ENCODE measurements at places on chromosomes 7 and 10.

- DNase-seq, result no peak
These were observed 46.2 kb upstream of the ZEB1 start for GRCh38 chr10:31272841-31273240.

DNA sequence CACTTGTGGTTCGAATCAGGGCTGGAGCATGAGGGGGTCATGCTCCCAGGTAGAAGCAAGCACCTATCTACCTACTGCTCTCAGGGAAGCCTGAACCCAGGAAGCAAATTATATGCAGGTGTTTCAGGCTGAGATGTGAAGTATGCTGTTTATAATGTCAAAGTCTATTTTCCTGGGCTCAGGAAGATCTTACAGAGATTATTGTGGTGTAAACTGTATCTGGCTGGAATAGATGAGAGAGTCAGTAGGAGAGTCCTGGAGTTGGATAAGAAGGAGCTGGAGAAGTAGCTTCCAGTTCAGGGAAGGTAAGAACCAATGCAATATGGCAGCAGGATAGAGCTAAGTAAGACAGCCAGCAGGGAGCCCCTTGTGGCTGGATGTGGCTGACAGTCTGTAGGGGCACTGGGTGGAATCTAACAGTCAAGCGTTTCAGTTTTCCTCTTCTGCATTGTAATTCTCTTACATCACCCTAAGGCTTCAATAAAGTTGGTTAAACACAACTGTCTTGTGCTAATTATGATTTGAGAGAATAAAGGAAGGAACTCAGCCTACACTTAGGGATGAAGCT is 105.9 kb upstream of the EEPD1 start:
- no peak for DNase-seq

DNA sequence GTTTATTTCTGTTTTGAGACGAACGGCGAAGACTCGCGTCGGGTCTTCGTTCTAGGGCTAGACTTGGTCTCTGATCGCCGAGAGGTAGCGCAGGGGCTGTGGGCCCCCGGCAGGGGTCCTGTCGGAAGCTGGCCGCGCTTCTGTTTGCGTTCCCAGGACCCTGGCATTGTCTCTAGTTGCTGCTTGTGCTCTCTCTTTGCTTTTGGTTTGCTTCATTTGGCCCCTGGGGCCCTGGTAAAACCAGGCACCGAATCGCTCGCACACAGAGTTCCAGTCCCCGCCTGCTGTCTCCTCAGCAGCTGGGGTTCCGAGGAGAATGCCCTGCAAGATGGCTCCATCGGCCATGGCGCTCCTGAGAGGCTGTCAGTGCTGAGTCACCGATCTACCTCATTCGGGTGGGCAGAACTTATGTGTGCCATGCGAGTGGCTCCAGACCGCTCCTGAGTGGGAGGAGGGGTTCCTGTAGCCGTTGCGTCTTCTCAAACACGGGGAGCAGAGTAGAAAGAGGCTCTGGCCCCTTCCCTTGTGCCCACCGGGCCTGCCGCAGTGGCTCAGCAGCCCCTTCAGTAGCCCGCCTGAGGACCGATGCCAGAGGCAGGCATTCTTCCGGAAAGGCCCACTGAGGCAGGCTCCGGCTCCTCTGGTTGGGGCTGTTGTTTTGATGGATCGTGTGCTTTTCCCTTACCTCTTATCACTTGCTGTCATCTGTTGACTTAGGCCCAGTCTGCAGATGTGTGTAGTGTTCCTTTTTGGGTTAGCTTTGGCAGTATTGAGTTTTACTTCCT is 826 bp downstream of the CHPF2 start:
- DNase-seq, result peak; percentile 67

- no peak for DNase-seq
These were observed 218.6 kb upstream of the INHBA start for GRCh38 chr7:41921453-41921981.

GRCh38 chr10:12960941-12961340 is 40.6 kb downstream of the CCDC3 start:
- no peak for DNase-seq

DNA sequence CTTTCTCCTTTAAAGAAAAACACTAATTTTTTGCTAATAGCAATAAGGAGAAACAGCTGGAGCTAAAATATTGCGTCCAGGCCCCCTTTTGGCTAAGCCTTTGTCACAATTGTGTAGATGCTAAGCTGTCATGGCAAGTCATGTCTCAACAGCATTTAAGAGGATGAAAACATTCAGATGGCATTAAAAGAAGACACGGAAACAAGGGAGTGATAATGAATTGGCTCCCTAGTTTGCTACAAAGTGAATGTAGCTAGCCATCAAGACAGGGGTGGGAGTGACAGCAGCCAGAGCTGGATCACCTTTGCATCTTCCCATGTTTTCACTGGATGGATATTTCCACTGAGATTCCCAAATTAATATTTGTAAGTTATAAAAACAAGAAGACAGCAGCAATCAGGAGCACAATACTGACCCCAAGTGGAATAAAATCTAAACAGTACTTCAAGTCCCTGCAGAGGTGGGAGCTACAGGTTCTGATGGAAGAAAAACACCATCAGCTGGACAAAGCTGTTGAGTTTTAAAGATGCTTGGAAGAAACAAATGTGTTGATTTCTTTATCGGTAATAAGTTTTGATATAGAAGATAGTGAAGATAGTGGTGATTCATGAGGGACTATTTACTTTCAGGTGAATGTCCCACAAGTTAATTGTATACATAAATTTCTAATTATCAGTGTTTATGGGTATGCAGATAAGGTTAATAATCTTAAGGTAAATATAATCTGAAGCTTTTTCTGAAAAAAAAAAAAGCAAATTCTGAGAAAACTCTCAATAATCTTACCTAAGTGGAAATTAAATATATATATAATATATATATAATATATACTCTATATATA is 129.4 kb downstream of the SLC16A9 start:
- DNase-seq, result no peak

DNA sequence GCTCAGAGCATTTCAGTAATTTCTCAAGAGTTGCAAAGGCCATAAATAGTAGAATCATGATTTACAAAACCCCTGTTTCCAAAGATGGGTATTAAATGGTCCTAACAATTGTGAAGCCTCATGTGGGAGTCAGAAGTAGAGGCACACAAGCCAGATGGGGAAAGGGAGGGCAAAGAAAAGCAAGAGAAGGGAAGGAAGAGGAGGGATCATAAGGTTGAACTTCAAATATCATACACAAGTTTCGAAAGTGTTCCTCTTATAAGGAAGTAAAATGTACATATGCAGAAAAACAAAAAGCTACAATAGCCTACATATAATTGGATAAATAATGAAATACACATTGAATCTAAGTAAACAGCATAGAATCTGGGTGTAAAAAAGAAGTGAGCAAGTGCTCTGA is 6.0 kb downstream of the LIPN start:
- DNase-seq, result no peak

- no peak for DNase-seq
These were observed 372.3 kb upstream of the NRP1 start for GRCh38 chr10:33706746-33707145.

GRCh38 chr10:120583424-120584108 is 126.5 kb downstream of the PLPP4 start:
- no peak for DNase-seq

DNA sequence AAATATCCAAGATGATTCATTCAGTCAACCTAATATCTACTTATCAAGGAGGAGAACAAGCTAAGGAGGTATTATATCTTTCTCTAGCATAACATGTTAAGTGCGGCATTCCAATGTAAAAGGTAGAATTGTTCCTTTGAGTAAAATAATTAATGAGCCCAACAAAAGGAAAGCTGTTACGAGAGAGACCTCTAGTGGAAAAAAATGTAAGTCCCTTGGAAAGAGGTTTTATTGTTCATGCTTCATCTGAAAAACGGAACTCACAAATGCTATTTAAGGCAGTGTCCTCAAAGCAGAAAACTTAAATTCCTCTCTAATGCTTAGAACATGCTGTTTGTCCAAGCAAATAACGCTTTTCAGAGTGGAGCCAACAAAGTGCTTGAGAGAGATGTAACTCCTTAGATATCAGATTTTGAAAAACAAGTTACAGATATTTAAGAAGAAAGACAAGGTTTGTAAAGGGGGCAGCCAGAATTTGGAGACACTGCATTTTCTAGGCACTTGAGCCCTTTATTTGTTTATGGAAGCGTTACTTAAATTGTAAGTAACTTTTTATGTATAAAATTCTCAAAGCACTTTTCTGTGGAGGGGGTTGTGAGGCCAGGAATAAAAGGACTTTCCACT is 119.9 kb downstream of the TFEC start:
- DNase-seq, result peak; percentile 23

- no peak for DNase-seq
These were observed 14.8 kb downstream of the MYL10 start for GRCh38 chr7:101614098-101614938.

DNA sequence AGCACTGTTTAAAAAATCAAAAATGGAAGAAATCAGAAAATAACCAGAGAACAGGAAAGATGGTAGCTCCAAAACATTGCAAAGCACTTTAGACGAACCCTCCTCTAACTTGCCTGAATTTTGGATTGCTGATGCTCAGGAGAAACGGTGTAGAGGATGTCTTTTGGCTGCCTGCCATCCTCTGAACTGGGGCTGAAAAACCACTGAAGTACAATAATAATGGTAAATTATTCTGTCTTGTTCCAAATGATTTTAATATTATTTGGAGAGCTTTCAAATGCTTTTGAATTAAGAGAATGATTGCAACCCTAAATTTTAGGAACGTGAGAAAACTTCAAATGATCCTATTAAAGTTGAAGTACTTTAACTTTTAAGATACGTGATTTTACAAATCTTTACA is 167.3 kb upstream of the SLC13A1 start:
- no peak for DNase-seq

GRCh38 chr10:86197166-86197790 is 169.3 kb downstream of the GRID1 start:
- no peak for DNase-seq

- DNase-seq, result no peak
These were observed 4.1 kb downstream of the SPAM1 start for GRCh38 chr7:123929107-123929506.

GRCh38 chr7:131502810-131503508 is 53.5 kb downstream of the PODXL start:
- DNase-seq, result no peak

GRCh38 chr10:11429439-11430052 is 181.9 kb downstream of the USP6NL start:
- DNase-seq, result no peak

DNA sequence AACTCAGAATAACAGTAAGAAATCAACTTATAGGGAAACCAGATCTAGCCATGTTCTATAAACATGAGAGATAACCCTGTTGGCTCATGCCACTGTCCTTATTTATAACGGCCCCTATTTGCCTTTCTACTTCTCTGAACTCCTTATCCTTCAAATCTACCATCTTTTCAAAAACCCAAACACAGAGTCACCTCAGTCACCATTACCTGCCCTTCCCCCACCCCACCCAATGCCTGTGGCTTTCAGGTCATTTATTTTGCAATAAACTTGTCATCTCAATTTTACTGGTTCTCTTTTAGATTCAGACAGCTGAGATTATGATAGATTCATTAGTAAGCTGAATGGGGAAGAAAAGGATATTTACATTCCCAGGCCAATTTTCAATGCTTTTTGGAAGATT is 53.6 kb downstream of the KMT2C start:
- no peak for DNase-seq

GRCh38 chr7:158728911-158729645 is 24.5 kb upstream of the NCAPG2 start:
- DNase-seq, result no peak

DNA sequence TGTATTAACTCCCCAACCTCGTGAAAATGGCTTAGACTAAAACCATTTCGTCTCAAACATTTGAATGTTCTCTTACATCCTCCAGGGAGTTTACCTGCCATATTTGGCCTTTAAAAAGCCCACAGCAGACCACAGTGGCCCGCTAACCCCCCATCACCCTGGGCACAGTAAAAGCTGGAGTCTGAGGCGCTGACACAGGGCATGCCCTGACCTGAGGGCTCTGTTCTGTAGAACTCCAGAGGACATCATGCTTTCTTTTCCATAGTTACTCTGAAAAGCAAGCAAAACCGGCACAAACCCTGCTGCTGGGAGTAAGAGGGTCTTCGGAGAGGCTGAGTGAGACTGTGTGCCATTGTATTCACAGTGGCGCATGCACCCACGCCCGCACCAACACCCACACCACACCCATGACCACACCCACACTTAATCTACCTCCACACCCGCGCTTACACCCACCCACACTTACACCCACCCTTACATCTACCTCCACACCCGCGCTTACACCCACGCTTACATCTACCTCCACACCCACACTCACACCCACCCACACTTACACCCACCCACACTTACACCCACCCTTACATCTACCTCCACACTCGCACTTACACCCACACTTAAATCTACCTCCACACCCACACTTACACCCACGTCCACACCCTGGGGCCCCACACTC is 32.1 kb downstream of the LRRC27 start:
- no peak for DNase-seq

DNA sequence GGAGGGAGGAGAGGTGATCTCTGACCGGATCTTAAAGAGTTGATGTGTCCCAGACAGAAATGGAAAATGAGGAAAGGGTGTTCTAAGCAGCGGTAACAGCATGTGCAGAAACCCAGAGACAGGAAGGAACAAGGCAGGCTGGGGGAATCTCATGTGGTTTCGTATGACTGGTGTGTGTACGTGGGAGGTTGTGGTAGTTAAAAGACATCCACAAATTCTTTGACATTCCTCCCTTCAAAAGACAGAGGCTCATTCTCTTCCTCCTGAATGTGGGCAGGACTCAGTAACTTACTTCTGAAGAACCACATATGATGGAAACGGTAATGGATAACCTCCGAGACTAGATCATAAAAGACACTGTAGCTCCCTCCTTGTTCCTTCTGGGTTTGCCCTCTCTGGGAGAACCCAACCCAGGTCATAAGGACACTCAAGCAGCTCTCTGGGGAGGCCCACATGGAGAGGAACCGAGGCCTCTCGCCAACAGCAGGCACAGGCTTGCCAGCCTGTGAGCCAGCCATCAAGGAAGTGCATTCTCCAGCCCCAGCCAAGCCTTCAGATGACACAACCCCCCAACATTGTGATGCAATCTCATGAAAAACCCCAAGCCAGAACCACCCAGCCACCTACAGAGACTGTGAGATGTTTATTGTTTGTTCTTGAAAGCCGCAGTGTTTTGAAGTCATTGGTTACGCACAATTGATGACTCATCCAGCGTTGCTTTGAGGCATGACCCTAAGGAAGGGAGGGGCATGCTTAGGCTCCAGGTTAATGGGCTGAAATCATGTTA is 116.0 kb downstream of the SLIT1 start:
- peak; percentile 11 for DNase-seq

DNA sequence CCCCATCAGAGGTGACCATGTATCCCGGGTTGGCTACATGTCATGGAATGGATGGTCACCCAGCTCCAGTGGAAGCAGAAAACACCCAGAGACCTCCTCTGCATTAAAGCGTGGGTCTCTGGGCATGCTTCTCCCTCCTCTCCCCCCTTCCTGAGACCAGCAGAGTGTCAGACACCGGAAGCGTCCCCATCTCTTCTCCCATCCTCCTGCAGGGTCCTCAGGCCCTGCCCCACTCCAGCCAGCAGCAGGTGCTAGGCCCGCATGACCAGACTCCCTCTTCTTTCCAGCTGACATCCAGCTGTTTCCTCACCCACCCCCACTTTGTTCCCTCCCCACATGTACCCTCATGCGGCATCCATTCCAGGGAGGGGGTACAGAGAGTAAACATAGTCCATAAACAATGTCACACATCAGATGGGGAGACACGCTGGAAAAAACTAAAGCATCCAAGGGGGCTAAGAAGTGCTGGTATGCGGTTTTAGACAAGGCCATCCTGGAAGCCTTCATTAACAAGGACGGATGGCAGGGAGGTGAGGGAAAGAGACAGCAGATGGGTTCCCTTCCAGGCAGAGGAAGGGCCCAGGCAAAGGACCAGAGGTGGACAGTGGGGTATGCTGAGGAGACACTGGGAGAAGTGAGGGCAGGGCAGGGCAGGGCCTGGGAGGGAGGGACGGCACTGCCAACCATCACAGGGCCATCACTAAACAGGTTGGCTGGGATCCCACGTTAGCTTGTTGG is 12.5 kb upstream of the SLC18A3 start:
- no peak for DNase-seq

All from CD4-positive, alpha-beta T cell treated with Interleukin-21 for 1 hour (primary cell).